Caco-2 (cell line): ENCODE measurements at places on chromosomes 6 and 20. TPM values are rescaled to one million over a fixed set of nuclear protein-coding genes. Genes with fewer than 3 reads are reported as not detected.
A peak's percentile ranks its signal among the peaks of the same experiment; 100 is the strongest.

Gene TLDC2
- 0.14 TPM in 1 of 2 replicates, not detected in the other for total RNA-seq

Gene SOX4
- 76.8 and 77.3 TPM in 2 replicates for total RNA-seq

Gene BPIFB2
- total RNA-seq, result not detected in 2 replicates

Gene LPIN3
- 32.6 and 32.8 TPM in 2 replicates for total RNA-seq

Gene NKX2-2
- not detected in 2 replicates for total RNA-seq

GRCh38 chr6:15961635-15962448 lies 167.0 kb upstream of the MYLIP start:
- DNase-seq, result no peak

GRCh38 chr6:69331886-69332285 lies 464.9 kb downstream of the LMBRD1 start:
- DNase-seq, result no peak

DNA sequence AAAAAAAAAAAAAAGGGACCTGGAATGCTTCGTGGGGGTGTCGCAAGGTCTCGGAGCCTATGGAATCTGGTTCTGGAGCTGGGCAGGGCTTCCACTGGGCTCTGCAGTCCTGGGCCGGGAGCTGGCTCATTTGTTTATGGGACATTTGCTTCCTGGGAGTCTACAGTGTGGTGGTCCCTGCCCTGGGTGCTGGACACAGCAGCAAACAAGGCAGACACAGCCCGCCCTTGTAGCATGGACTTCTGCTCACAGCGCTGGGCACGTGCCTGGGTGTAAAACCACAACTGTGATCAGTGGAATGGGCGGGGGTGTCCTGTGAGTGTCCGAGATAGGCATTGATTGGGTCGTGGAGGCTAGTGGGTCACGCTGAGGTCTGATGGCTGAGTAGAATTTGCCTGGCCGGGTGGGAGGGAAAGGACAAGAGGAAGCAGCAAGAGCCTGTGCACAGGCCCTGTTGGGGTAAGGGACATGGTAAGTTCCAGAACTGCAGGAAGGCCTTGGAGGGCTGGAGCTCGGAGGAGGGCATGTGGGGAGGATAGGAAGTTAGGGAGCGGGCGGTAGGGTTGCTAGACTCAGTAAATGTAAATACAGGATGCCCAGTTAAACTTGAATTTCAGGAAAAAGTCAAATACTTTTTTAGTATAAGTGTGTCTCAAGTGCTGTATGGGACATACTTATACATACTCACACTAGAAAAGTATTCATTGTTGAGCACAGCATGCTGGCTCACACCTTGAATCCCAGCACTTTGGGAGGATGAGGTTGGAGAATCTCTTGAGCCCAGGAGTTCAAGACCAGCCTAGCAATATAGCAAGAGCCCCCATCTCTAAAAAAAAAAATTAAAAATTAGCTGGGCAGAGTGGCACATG lies 61.3 kb upstream of the PMEPA1 start:
- peak; percentile 53 for DNase-seq

DNA sequence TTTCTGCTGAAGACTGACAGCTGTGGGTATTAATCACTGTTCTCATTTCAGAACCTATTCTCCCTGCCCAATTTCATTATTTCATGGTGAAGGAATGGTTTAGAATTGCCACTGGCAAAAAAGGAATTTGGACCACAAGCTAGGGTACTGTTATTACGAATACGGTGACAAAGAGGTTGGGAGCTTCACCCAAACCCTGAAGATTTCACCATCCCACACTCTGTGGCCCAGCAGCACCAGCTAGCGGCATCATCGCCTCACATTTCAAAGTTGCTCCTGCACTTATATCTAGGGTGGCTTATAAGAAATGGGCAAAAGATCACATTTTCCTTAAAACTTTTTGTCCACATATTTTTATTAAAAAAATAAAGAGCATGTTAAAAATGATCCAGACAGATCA lies 236.1 kb downstream of the SYNDIG1 start:
- DNase-seq, result no peak

DNA sequence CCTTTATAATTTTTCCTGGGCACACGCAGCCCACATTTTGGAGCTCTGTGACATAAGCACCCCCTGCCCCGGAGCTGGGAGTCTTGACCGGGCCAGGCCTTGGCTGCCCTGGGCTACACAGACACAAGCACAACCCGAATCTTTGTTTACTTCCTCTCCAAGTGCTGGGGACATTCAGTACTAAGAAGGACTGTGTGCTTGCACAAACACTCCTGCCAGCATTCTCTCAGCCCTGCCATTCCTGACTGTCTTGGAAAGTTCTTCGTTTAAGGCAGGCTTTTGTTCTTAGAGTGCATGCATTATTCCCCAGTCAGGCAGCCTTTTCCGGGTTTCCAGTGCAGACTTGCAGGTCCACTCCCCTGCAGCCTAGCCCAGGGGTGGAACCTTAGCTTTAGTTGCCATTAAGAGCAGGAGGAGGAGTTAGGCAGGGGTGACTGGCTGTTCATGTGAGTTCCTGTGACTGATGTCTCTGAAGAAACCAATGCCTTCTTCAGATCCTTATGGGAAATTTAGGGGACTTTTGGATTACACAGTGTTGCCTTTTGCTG lies 28.6 kb downstream of the FOXO3 start:
- DNase-seq, result peak; percentile 37

DNA sequence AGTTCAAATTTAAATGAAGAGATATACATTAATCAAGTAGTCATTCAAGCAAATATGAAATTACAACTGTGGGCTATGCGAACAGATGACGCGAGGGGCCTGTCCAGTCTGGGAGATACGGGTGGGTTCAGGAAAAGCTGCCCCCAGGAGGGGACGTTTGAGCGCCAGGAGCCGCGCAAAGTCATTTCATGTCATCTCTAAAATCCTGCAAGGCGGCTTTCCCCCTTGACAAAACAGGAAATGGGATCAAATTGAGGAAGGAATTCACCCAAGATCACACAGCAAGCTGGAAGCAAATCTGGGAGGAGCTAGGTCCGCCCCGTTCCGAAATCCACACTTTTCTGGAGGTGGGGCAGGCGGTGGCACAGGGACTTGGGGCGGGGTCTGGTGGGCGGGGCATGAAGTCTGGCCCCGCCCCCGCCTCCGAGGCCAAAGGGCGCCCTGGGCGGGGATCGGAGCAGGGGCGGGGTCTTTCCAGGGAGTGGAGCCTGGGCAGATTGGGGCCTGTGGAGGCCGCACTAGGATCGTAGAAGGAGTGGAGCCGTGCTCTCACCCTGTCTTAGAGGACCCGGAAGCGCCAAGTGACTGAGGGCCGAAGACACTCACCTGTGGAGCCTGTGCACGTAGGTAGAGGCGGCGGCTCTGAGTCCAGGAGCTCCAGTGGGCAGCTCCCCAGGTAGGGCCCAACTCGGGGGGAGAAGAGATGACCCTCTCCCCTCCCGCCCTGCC lies at the start of gene LPIN3:
Gene LPIN3, plus strand, starts transcription at position 495 of the 729 bp plus-strand sequence. CDS start 4,983 bp downstream, outside the sequence.
- DNase-seq, result peak; percentile 99

DNA sequence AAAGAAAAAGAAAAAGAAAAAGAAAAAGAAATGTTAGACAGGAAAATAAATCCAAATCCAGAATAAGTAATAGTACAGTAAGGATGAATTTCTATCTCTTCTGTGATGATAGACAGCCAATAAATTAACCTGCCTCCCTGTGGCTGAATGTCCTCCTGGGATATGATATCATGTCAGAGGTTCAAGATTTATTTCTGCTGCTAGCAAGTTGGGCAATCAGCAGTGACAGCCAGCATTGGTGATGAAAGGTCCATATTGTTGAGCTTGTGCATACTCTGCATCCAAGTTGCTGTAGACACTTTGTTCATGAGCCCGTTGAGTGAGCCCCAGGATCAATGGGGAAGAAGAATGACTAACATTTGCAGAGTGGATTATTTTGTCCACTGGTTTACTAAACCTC lies 44.9 kb upstream of the CEP85L start:
- no peak for DNase-seq

GRCh38 chr20:22511943-22512910 lies 72.1 kb downstream of the FOXA2 start:
- peak; percentile 96 for DNase-seq

GRCh38 chr20:20783450-20783849 lies 71.0 kb upstream of the RALGAPA2 start:
- DNase-seq, result no peak

DNA sequence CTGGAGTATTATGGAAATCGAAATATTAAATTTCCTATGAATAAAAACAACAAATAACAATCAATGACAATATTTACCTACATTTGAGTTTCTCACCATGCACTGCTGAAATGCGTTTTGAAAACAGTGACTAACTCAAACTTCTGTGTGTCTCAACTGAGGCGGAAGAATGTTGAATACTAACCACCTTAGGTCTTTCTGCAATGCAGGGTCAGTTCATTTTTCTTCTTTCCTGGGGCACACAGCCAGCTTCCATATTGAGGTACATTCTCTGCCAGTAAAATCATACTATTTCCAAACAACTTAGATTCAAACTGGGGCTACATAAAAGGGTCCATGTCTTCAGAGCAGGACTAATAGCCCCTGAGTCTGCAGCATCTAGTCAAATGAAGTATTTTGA lies 310.1 kb downstream of the UTRN start:
- no peak for DNase-seq

DNA sequence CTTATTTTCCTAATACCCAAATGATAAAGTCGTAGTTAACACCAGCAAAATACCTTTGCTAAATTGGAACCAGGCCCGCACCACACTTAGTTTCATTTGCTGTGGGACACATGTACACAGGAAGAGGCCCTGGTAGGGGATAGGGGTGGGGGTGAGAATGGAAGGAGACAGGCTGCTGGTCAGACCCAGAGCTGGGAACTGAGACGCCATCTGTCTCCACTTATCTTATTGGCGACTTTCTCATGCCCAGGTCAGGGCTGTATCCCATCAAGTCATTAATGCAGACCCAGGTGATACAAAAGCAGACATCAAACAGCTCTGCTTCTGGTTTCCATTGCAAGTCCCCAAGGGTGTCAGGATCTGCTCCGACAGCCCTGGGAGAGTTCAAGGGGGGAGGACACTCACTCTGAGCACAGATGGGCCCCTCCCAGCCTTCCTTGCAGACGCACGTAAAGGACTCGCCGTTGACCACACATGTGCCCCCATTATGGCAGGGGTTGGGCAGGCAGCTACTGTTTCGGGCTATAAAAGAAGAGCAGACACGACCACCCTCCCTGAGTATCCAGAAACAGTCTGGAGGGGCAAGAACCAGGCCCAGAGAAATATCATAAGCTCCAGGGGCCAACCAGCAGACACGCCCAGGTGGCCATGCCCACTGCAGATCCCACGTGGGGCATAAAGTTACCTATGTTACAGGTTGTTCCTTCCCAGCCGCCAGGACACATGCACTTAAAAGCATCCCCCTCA lies 29.2 kb downstream of the JAG1 start:
- no peak for DNase-seq

GRCh38 chr20:39342463-39342862 lies 380.3 kb downstream of the DHX35 start:
- no peak for DNase-seq

- DNase-seq, result no peak
Observed at GRCh38 chr6:135798751-135799515, 52.6 kb upstream of the PDE7B start.

GRCh38 chr6:139638179-139638941 lies 263.9 kb upstream of the CITED2 start:
- no peak for DNase-seq

- DNase-seq, result no peak
Observed at GRCh38 chr6:132153221-132153898, 202.2 kb upstream of the CCN2 start.

DNA sequence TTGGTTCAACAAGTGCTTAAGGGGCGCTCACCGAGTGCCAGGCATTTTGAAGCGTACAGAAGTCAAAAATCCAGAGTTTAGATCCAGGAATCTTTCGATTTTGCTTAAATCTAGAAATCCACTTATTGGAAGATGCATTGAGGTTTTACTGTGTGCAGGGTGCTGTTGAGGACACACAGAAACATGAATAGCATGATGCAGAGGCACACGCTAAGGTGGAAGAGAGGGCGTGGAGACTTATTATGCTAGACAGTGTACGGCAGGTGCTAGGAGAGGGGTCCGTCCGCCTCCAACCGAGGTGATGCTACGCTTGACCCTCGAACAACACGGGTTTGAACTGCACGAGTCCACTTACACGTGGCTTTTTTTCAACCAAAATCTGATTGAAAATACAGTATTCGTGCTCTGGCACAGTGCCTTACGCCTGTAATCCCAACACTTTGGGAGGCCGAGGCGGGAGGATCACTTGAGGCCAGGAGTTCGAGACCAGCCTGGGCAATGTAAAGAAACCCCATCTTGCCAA lies 1.0 kb upstream of the KIF13A start:
- no peak for DNase-seq
